Testis (tissue), 5 donors: ENCODE measurements at places on chromosomes 7 and 10. TPM values are rescaled to one million over a fixed set of nuclear protein-coding genes. Genes with fewer than 3 reads are reported as not detected.

DNA sequence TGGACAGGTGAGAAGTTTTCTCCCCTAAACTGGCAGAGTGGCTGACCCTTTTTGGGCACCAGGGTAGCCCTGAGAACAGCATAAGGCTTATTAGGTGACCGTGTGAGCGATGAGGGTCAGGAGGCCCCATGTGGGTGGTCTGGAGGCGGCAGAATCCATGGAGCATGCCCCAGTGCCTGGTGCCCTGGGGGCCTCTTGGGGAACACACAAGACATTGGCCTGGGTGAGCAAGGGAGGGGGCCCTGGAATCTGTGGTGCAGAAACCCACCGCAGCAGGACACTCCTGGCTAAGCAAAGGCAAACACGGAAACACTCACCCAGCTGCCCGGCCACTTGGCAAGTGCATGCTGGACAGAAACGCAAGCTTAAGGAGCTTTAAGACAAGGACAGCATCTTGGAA lies 29.5 kb downstream of the YKT6 start:
- no peak for DNase-seq

GRCh38 chr10:10699427-10699826 lies 318.2 kb upstream of the CELF2 start:
- DNase-seq, result no peak

ASAH2 gene
- polyA plus RNA-seq, result 5.5 TPM

SLC13A1 gene
- polyA plus RNA-seq, result not detected

FAM3C gene
- polyA plus RNA-seq, result 50.7 TPM

- DNase-seq, result no peak
Measured at GRCh38 chr10:101493782-101494281, 94.2 kb downstream of the POLL start.

IRF5 gene
- polyA plus RNA-seq, result 4.6 TPM

DNA sequence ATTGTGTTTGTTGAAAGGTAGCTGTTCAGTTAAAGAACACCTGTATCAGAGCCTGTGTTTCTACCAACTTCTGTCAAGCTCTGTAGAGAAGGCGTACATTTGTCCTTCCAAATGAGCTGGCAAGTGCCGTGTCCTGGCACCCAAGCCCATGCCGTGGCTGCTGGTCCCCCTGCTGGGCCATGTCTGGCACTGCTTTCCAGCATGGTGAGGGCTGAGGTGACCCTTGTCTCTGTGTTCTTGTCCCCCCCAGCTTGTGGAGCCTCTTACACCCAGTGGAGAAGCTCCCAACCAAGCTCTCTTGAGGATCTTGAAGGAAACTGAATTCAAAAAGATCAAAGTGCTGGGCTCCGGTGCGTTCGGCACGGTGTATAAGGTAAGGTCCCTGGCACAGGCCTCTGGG lies 154.9 kb downstream of the EGFR start:
- DNase-seq, result no peak

WEE2 gene
- polyA plus RNA-seq, result 0.20 TPM

DNA sequence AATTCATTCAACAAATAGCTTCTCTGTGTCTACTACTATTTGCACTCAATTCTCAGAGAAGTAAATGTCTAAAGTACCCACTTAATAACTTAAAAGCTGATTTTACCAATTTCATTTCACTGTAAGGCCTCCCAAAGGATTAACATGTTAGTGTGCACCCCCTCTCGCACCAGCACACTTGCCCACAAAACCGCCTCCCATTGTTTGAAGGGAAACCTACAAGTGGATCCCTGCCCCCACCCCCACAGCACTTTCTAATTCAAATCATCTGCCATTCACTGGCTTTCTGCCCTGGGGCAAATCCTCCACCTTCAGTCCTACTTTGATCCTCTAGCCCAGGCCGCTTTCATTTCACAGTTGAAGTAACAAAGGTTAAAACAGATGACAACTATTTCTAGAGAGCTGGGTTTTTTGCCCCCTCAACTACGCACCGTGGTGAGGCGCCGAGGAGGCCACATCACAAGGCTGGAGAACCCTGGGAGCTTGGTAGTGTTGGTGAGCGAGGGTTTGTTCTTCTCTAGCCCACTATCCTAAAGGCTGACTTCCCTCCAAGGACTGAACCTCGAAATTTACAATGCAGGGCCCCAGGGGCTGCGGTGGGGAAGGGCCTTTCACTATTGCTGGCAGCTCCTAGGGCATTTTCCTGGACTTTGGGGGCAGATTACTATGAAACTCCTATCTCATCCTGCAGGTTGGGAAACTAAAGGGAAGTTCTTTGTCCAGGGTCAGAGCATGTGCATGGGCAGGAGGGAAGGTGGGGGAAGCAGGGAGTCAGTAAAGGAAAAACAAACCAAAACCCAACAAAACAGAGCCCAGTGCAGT lies 517.4 kb upstream of the ZMIZ1 start:
- no peak for DNase-seq

GRCh38 chr7:43470110-43470509 lies 112.8 kb upstream of the STK17A start:
- DNase-seq, result no peak

DNA sequence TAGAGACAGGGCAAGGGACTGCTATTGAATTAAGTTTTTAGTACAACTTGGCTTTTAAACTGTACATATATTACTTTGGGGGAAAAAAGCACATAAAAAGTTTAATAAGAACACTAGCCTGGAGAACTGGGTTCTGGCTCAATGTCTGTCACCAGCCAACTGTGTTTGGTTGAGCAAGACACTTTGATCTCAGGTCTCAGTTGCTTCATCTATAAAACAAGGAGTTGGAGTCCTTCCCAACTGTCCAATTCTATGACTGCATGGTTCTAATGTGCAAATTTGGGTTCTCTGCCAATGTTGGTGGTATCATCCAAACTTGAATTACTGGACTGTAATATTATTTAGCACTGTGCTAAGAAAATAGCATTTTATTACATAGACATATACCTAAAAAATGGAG lies 50.3 kb downstream of the ATXN7L1 start:
- DNase-seq, result no peak

- peak; percentile 30 for DNase-seq
Measured at GRCh38 chr10:16816830-16817124, 447 bp downstream of the RSU1 start.

DNA sequence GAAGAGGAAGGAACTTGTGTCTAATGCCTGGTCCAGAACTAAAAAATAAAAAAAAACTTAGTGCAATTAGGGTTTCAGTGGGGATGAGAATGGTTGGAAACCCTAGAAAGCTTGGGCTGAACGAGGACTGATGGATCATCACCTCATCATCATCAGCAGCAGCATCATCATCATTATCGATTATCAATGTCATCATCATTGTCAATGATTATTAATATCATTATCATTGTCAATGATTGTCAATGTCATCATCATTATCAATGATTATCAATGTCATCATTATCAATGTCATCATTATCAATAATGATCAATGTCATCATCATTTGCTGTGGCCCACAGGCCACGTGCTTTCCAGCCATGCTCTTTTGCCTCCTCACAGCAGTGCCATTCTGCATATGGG lies 952.0 kb upstream of the ZNF722 start:
- DNase-seq, result no peak
